BE2C (cell line): ENCODE measurements at places on chromosomes 6 and 20.
A peak's percentile ranks its signal among the peaks of the same experiment; 100 is the strongest.

- DNase-seq = no peak
These were observed 163.7 kb upstream of the THEMIS start for GRCh38 chr6:128064540-128064895.

DNA sequence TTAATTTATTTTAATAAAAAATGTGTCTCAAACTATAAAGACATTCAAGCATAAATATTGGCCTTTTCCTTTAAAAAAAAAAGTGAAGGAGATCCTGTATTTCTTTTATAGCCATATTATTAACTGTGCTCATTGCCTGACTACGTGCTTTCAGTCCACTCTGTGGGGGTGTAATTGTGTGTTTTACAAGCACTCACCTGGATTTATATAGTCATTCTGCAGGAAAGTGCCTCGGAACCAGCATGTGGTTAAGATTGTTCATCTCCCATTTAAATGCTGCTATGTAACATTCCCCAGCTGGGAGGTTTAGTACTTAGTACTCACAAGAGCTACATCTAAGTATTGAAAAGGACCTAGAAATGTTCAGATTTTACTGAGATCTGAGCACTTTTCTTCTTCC lies 47.9 kb upstream of the SLC22A16 start:
- DNase-seq = no peak

GRCh38 chr6:68575765-68576439 lies 59.2 kb upstream of the ADGRB3 start:
- peak; percentile 15 for DNase-seq

DNA sequence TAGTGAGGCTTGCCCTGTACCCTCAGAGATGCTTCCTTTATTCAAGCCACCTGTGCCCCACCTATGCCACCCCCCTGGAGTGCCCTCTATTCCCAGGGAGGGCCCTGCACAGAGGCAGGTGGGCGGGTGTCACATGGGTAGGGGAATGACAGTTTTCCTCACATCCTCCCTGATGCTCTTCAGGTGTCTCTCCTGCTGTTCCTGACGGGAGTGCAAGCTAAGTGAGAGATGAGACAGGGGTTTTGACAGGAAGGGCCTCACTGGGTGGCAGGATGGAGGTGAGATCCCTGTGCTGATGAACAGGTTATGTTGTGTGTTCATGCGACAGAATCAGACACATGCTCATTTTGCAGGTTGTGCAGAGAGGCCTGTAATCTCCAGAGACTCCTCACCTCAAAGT lies 164.1 kb upstream of the CHD6 start:
- no peak for DNase-seq

DNA sequence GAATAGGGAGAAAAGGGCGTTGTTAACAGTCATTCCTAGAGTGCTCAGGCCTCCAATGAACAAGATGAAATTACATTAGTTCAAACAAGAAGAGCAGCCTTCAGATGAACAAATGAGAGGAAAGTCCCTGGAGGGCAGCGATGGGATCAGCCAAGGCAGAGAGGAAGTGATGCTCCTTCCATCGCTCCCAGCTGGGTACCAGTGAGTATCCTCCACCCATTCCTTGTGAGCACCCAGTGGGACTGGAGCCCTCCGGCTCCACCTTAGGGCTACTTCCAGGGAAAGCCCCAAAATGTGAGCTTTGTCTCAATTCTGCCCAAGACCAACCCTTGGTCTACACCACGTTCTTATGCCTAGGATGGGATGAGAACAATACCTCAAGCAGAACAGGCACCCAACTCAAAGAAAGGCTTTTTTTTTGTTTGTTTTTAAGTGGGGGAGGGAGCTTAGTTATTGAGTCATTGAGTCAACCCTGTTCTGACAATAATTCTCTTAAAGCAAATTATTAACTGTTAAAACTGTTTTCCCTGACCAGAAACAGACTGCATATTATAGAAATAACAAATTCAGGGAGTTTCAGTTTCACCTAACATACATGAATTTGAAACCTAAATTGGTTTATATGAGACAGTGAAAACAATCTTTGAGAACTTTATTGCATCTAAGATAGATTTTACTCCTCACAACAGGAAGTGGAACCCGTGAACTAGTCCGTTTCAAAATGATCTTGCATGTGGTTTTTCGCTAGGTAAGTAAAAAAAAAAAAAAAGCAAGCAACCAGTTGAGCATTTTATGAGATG lies 106.9 kb downstream of the IPCEF1 start:
- DNase-seq = no peak

DNA sequence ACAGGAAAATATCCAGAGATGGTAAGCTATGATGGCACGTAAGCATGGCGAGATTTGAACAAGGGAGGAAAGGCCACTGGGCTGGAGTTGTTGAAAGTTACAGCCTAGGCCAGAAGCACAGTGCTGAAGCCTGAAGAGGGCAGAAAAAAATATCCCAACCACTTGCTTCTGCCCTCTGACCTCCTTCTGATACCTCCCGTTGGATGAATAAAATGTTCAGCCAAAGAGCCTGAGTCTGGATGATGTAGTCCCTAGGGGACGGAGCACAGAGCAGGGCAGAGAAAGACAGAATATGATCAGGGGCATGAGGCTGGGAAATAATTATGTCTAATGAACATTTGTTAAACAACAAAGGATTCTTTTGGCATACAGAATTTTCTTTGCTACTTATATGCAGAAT lies 19.7 kb downstream of the KLHL31 start:
- DNase-seq = no peak

GRCh38 chr20:23131766-23132165 lies 45.6 kb upstream of the CD93 start:
- no peak for DNase-seq

- no peak for DNase-seq
These were observed 1276.8 kb upstream of the ADGRB3 start for GRCh38 chr6:67358241-67358640.

GRCh38 chr6:134624781-134625180 lies 306.9 kb upstream of the SGK1 start:
- DNase-seq = no peak

GRCh38 chr6:2760882-2761842 lies 4.0 kb upstream of the WRNIP1 start:
- DNase-seq = no peak

DNA sequence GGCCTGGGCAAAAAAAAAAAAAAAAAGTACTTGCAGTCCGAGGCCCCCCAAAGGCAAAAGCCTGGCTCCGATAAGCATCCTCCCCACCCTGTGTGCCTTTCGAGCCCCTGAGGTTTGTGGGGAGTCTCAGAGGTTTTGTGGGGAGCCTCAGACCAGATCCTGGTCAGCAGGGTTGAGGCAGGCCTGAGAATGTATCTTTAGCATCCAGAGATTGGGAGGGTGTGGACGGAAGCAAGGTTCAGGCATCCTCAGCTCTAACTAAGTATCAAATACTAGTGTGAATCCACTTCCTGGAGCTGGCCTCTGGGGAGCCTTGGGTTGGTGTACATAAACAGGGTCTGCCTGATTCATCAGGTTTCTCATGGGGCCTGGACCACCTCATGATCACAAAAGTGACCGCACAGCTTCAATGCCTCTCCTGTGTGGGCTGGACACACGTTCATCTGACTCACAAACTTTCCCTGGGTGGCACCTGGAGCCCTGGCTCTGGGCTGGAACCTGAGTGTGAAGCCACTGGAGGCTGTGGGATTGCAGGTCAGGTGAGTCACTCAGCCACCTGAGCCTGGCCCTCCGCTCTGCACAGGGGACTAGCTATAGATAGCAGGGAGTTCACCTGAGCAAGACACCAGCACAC lies 24.4 kb downstream of the PCMTD2 start:
- no peak for DNase-seq

DNA sequence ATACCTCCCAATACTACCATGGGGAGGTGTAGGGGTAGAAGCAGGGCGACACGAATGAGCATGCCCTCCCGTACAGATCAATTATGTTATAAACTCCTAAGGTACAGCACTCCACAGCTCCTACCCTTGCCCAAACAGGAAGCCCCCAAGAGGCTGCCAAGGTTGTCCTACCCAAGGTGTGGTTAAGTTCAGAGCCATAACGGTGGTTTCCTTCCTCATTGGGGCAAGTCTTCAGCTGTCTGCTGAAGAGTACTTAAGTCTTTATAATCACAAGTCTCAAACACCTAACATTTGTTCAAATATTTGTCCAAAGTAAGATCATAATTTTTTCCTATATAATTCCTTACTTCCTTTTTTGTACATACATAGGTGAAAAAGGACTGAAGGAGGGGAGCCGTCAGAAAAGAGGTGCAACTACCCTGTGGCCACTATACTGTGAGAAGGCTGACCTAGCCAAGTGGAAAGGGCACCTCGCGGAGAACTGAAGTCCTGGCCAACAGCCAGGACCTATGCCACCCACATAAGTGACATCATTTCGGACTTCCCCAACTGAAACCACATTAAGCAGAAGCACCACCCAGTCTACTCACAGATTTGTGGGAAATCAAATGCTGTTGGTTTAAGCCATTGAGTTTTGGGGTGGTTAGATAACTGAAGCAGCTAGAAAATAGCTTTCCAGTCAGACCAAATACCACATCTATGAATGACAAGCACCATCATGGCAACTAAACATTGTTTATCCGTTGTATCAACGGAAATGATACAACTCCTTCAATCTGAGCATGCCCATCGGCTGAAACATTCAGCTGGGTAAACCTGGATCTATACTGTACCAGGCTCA lies 2.9 kb upstream of the RAB22A start:
- DNase-seq = no peak

- no peak for DNase-seq
These were observed 2.2 kb upstream of the VEGFA start for GRCh38 chr6:43767553-43768505.

DNA sequence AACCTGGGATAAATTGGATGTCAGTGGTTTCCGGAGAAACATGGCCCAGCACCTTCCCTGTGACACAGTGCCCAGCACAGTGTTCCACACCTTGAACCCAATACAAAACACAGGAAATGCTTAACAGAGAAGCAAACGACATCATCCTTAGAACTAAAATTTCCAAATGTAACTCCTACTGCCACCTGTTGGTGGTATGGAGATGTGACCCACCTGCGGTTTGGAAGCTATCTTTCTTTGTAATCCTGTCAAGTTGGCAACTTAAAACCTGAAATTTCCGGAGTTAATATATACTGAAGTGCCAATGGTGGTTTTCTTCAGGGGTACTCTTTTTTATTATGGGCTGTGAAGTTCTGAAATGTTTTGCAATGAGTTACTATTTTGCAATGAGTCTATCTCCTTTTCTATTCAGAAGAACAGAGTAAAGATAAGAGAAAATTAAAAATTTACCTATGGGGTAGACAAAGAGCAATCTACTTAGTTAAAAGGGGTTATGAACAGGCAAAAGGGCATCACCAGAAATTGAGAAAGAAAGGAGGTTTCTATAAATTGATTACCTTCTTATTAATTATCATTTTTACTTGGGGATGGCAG lies 658.8 kb downstream of the PTPRT start:
- DNase-seq = no peak

GRCh38 chr6:108904741-108905140 lies 56.5 kb downstream of the ARMC2 start:
- no peak for DNase-seq

- DNase-seq = no peak
These were observed 1.9 kb downstream of the PTK7 start for GRCh38 chr6:43077981-43078511.

DNA sequence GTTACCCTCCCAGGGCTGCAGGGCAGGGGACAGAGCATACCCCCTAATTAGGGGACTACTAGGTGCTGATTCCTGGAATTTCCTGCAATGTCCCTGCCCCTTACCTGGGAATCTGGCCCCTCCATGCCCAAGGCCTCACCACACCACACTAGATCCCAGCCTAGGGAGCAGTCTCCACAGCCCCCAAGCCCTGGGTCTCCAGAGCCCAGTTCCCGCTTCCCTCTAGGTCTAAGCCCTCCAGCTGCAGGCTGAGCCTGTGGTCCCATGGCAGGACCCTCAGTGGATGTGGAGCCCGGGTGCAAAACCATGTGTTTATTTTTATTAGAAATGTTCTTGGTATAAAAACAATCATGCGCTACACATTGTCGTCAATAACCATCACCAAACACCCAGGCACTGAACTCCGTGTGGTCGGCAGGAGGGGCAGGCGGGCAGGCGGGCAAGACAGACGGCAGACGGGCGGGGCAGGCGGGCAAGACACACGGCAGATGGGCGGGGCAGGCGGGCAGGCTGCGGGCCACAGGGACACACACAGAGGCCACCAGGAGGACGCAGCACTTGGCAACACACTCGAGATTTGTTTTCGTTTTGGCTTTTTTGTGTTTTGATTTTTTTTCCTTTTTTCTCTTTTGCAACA lies 124.2 kb downstream of the GRM4 start:
- no peak for DNase-seq

DNA sequence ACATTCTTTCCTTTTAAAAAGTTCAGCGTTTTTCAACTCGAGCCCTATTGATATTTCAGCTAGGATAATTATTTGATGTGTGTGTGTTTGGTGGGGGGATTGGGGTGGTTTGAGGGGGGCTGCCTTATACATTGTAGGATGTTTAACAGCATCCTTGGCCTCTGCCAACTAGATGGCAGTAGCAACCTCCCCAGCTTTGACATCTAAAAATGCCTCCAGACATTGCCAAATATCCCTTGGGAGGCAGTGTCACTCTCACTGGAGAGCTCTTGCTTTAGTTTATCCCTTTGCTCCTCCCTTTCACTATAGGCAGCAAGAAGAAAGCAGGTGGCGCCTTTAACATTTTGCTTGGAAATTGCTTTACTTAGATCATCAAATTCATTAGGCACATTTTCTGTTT lies 14.6 kb upstream of the TP53TG5 start:
- no peak for DNase-seq

DNA sequence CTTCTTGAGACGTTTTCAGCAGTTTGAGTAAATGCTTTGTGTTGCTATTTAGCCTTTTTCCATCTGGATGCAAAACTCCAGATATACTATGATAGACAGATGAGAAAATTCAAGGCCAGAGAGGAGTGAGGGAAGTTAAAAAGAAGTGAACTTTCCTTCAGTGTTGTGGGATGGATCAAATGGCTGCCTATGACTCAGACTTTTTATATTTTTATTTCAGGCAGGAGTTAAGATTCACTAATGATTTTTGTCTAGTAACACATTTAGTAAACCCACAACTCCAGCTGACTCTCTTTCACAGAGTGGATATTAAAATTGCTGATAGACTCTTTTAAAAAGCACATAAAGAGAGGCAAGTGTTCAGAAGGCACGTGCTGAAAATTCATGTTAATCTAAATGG lies 23.2 kb upstream of the PTCHD4 start:
- no peak for DNase-seq

DNA sequence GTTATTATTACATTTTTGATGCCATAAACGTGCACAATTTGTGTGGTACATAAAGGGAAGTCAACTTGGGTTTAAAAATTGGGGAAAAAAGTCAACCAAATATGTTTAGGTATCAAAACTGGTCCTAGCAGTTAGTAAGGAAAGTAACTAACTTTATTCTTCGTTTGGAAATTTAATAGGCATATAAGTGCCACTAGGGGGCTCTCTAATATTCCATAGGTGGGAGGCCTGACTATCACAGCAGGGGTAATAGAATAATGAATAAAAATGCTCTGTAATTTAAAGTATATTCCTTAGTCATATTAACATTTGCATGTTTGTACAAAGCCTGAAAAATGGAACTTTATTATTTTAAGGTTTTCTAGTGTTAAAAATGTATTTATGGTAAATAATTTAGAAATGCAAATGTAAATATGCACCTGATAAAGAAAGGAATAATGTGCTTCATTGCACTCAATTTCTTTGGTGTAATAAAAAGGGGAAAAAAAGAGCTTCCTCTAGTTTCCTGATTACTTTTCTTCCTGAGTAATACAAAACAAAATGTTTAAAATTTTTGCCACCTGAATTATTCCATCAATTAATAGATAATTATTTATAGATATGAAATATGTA lies 125.7 kb upstream of the HDAC2 start:
- DNase-seq = peak; percentile 43

GRCh38 chr6:7261852-7262461 lies 51.0 kb downstream of the SSR1 start:
- DNase-seq = no peak
